Adrenal gland (tissue), 19 donors: ENCODE measurements at places on chromosomes 4 and X.

- no peak for DNase-seq
- no peaks in the 10 kb centered on the region for H3K27me3 ChIP-seq
- H3K4me3 ChIP-seq, result no peak overlapping the region
- no peak overlapping the region for H3K27ac ChIP-seq
Measured at GRCh38 chr4:150818661-150819060, 196.4 kb downstream of the LRBA start.

DNA sequence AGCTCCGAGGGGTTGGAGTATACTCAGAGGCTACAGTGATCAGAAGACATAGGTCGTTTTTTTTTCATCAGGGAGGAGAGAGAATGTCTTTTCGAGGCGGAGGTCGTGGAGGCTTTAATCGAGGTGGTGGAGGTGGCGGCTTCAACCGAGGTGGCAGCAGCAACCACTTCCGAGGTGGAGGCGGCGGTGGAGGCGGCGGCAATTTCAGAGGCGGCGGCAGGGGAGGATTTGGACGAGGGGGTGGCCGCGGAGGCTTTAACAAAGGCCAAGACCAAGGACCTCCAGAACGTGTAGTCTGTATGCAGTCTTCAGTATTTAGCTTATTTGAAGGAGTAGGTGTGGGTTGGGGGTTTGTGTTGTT is 500 bp downstream of the GAR1 start:
- DNase-seq, result no peak
- peak overlapping the region; percentile 82 for H3K4me3 ChIP-seq
- H3K36me3 ChIP-seq, result peaks cover 20% of the 10 kb centered on the region
- H3K27ac ChIP-seq, result peak overlapping the region; percentile 83
- peaks cover 20% of the 10 kb centered on the region for H3K4me1 ChIP-seq

GRCh38 chr4:54104907-54105306 is 4.9 kb downstream of the GSX2 start:
- H3K27me3 ChIP-seq, result peaks cover 66% of the 10 kb centered on the region
- H3K4me1 ChIP-seq, result peaks cover 16% of the 10 kb centered on the region
- no peak overlapping the region for H3K27ac ChIP-seq
- no peaks in the 10 kb centered on the region for H3K36me3 ChIP-seq
- DNase-seq, result no peak

- no peak overlapping the region for H3K4me3 ChIP-seq
- H3K27me3 ChIP-seq, result peaks cover 10% of the 10 kb centered on the region
Measured at GRCh38 chrX:136130931-136131833, 16.2 kb upstream of the FHL1 start.

- no peak overlapping the region for H3K4me3 ChIP-seq
- peaks cover 56% of the 10 kb centered on the region for H3K36me3 ChIP-seq
Measured at GRCh38 chr4:1219566-1219950, 29.4 kb downstream of the CTBP1 start.

DNA sequence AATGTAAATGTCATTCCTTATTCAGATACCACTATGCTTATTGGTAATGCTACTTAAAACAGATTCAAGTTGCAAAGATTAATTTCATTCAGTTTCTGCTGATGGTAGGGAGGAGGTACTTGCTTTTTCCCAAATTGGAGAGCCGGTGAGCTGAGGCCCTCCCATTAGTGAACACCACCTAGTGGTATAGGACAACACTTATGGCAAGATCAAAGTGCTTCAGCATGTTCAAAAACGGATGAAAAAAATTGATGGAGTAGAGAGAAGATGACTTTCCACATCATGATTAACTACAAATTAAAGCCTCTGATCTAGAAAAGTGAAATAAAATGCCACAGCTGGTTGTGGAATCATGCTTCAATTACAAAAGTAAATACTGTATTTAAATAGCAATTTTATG is 112.9 kb downstream of the MBNL3 start:
- no peaks in the 10 kb centered on the region for H3K36me3 ChIP-seq
- no peak overlapping the region for H3K4me3 ChIP-seq
- no peak overlapping the region for H3K27ac ChIP-seq
- no peaks in the 10 kb centered on the region for H3K27me3 ChIP-seq

GRCh38 chrX:138745196-138745595 is 33.7 kb upstream of the FGF13 start:
- H3K27me3 ChIP-seq, result peaks cover 26% of the 10 kb centered on the region
- no peaks in the 10 kb centered on the region for H3K36me3 ChIP-seq
- no peak overlapping the region for H3K4me3 ChIP-seq
- H3K4me1 ChIP-seq, result no peaks in the 10 kb centered on the region
- peak; percentile 41 for DNase-seq

DNA sequence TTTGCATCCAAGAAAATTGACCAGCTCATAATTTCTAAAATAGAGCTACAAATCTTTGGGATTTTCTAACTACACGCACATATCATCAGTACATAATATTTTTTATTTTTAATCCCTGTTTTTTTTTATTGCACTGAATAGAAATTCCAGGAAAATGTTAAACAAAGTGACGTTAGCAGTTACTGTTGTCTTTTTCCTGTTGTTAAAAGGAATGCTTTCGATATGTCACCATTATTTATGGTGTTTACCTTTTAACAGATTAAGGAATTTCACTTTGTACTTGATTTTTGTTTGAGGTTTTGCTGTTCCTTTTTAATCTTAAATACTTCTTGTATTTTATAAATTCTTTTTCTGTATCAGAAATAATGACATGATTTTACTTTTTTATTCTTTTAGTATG is 89.7 kb downstream of the TMEM144 start:
- H3K27ac ChIP-seq, result no peak overlapping the region
- no peak overlapping the region for H3K4me3 ChIP-seq
- no peak for DNase-seq
- no peaks in the 10 kb centered on the region for H3K27me3 ChIP-seq
- H3K36me3 ChIP-seq, result no peaks in the 10 kb centered on the region
- no peaks in the 10 kb centered on the region for H3K4me1 ChIP-seq

DNA sequence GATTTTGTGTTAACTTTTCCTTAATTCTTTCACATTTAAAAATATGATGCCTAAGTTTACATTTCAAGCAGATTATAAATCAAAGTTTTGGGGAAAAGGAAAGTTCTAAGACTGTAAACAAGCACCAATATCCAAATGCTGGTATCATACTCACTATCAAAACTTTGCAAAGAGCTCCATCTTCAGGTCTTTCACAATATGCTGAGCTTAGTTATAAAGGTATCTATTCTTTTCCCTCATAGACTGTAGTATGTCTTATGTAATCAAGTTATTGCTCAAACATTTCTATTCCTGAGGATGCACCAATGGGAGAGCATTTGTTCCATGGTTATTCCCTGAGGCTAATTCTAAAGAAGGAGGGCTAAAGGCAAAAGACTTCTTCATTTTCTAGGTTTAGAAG is 207.9 kb upstream of the FAM241A start:
- no peaks in the 10 kb centered on the region for H3K4me1 ChIP-seq
- no peak overlapping the region for H3K27ac ChIP-seq
- DNase-seq, result no peak
- H3K27me3 ChIP-seq, result no peaks in the 10 kb centered on the region
- H3K36me3 ChIP-seq, result no peaks in the 10 kb centered on the region

GRCh38 chr4:109721033-109721432 is 8.8 kb downstream of the PLA2G12A start:
- no peak overlapping the region for H3K27ac ChIP-seq
- H3K4me3 ChIP-seq, result no peak overlapping the region
- no peaks in the 10 kb centered on the region for H3K27me3 ChIP-seq
- H3K4me1 ChIP-seq, result no peaks in the 10 kb centered on the region
- H3K36me3 ChIP-seq, result no peaks in the 10 kb centered on the region
- DNase-seq, result no peak

GRCh38 chrX:107014936-107015335 is 14.9 kb upstream of the MORC4 start:
- H3K4me1 ChIP-seq, result no peaks in the 10 kb centered on the region
- H3K4me3 ChIP-seq, result no peak overlapping the region
- peaks cover 12% of the 10 kb centered on the region for H3K27me3 ChIP-seq
- H3K36me3 ChIP-seq, result no peaks in the 10 kb centered on the region
- DNase-seq, result no peak

- no peak overlapping the region for H3K27ac ChIP-seq
- no peaks in the 10 kb centered on the region for H3K4me1 ChIP-seq
- no peak for DNase-seq
- no peaks in the 10 kb centered on the region for H3K27me3 ChIP-seq
Measured at GRCh38 chr4:26491449-26492170, 1.3 kb upstream of the CCKAR start.

DNA sequence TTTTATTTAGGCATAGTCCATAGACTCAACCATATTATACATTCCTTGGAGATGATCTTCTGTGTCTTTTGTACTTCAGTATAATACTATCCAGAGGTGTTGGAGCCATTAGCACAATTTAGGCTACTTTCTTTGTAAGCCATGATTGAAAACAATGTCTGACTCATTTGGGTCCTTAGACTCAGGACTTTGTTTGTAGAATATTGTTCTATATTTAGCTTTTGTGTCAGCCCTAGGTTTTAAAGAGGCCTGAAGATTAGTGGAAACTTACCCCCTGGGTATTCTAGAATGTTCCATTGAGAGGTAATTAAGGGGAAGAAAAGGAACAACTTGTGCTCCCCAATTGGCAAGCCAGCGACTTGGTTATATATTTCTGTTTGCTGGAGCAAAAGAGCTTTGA is 145.2 kb upstream of the SCML1 start:
- no peak for DNase-seq
- no peak overlapping the region for H3K4me3 ChIP-seq
- no peaks in the 10 kb centered on the region for H3K4me1 ChIP-seq

GRCh38 chrX:135740681-135741149 is 27.3 kb downstream of the CT45A1 start:
- H3K36me3 ChIP-seq, result no peaks in the 10 kb centered on the region
- no peaks in the 10 kb centered on the region for H3K27me3 ChIP-seq

GRCh38 chr4:166459621-166460020 is 586.6 kb downstream of the TLL1 start:
- no peaks in the 10 kb centered on the region for H3K27me3 ChIP-seq
- DNase-seq, result no peak
- H3K4me3 ChIP-seq, result no peak overlapping the region
- H3K27ac ChIP-seq, result no peak overlapping the region

GRCh38 chr4:22969287-22969896 is 276.7 kb downstream of the GBA3 start:
- H3K36me3 ChIP-seq, result no peaks in the 10 kb centered on the region
- H3K27me3 ChIP-seq, result no peaks in the 10 kb centered on the region

DNA sequence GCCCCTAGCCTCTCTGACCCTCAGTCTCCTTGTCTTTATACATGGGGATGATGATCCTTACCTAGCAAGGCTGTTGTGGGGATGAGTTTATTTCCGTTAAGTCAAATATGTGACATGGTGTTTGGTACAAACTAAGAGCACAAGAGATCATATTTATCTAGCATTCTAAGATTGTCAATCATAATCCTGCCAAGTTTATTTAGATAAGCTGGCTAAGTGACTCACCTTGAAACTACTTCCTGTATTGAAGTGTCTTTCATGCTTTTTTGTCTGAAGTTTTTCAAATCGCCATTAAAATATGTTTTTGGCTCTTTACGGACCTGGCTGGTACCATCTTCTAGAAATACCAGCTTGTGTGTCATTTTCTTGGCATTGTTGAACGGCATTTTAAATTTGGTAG is 30.7 kb downstream of the MAP7D3 start:
- no peak for DNase-seq
- no peaks in the 10 kb centered on the region for H3K4me1 ChIP-seq
- H3K4me3 ChIP-seq, result no peak overlapping the region
- H3K36me3 ChIP-seq, result peaks cover 14% of the 10 kb centered on the region
- H3K27me3 ChIP-seq, result no peaks in the 10 kb centered on the region
- H3K27ac ChIP-seq, result no peak overlapping the region

- H3K36me3 ChIP-seq, result no peaks in the 10 kb centered on the region
- no peaks in the 10 kb centered on the region for H3K27me3 ChIP-seq
- DNase-seq, result no peak
- H3K27ac ChIP-seq, result no peak within 1 kb of the TSS
Measured at GRCh38 chrX:15384304-15384703, at the start of gene VEGFD. Gene VEGFD (minus strand): TSS chrX:15384413. CDS start chrX:15383946, 467 bp downstream.

- no peaks in the 10 kb centered on the region for H3K36me3 ChIP-seq
- H3K27me3 ChIP-seq, result no peaks in the 10 kb centered on the region
- peak within 1 kb of the TSS; percentile 49 for H3K4me3 ChIP-seq
Measured at GRCh38 chr4:141636082-141636770, at the start of gene IL15. Gene IL15 (plus strand): TSS chr4:141636583. CDS start chr4:141719465, 82,882 bp downstream.

- H3K4me3 ChIP-seq, result no peak overlapping the region
- no peaks in the 10 kb centered on the region for H3K36me3 ChIP-seq
- no peaks in the 10 kb centered on the region for H3K4me1 ChIP-seq
- DNase-seq, result no peak
- H3K27ac ChIP-seq, result no peak overlapping the region
Measured at GRCh38 chr4:73850261-73850970, 2.7 kb upstream of the PF4V1 start.

DNA sequence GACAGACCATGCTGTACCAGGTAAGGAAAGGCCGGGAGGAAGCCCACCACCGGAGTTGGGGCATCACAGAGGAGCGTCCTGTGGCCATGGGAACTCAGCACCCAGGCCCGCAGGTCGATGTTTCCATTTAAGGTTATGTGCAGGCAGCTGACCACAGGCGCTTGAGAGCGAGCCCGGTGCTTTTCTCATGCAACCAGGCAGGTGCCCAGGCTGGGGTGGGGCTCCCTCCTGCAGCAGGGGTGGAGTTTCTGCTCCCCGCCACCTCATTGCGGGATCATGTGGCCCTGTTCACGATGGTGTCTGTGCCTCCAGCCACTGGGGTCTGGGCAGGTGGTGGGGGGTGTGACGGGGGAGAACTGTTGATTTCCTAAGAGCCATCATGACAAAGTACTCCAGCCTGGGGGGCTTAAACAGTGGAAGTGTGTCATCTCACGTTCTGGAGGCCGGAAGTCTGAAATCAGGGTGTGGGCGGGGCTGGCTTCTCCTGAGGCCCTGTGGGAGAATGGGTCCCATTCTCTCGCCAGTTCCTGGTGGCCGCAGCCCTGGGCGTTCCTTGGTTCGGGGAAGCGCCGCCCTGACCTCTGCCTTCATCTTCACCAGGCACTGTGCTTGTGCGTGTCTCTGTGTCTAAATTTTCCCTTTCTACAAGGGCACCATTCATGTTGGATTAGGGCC is 60.9 kb downstream of the CPZ start:
- no peak overlapping the region for H3K27ac ChIP-seq
- H3K4me3 ChIP-seq, result no peak overlapping the region
- H3K36me3 ChIP-seq, result no peaks in the 10 kb centered on the region
- no peaks in the 10 kb centered on the region for H3K27me3 ChIP-seq
- no peaks in the 10 kb centered on the region for H3K4me1 ChIP-seq
- DNase-seq, result no peak

GRCh38 chr4:85368932-85369331 is 106.0 kb upstream of the ARHGAP24 start:
- H3K36me3 ChIP-seq, result no peaks in the 10 kb centered on the region
- H3K27me3 ChIP-seq, result no peaks in the 10 kb centered on the region
- H3K4me3 ChIP-seq, result no peak overlapping the region
- no peak overlapping the region for H3K27ac ChIP-seq
